ENCODE measurements at places on chromosomes 2 and 18.

GRCh38 chr2:219243291-219243761, 1.9 kb downstream of the GLB1L start:
- DNase-seq = no peak

DNA sequence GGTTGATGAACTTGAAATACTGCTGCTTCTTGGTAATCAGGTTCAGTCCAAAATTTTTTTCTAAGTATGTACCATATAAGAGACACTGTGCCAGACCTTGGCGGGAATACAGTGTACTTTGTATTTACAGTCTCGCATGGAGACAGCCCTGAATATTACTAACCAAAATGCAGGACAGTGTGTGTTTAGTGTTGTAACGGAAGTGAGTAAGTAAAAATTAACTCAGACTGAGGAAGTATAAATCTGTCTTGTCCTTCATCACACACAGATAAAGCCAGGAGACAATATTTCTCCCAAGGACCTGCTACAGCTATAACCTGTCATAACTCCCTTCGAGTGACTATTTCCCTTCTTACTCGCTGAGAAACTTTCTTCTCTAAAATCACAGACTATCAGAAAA, 76.9 kb downstream of the ACTR3 start:
- DNase-seq = no peak

GRCh38 chr2:18106841-18107240, 228.4 kb downstream of the KCNS3 start:
- no peak for DNase-seq

- DNase-seq = no peak
Measured at GRCh38 chr2:127514485-127514884, 11.8 kb downstream of the IWS1 start.

- no peak for DNase-seq
Measured at GRCh38 chr2:47232738-47233415, 77.8 kb upstream of the STPG4 start.

DNA sequence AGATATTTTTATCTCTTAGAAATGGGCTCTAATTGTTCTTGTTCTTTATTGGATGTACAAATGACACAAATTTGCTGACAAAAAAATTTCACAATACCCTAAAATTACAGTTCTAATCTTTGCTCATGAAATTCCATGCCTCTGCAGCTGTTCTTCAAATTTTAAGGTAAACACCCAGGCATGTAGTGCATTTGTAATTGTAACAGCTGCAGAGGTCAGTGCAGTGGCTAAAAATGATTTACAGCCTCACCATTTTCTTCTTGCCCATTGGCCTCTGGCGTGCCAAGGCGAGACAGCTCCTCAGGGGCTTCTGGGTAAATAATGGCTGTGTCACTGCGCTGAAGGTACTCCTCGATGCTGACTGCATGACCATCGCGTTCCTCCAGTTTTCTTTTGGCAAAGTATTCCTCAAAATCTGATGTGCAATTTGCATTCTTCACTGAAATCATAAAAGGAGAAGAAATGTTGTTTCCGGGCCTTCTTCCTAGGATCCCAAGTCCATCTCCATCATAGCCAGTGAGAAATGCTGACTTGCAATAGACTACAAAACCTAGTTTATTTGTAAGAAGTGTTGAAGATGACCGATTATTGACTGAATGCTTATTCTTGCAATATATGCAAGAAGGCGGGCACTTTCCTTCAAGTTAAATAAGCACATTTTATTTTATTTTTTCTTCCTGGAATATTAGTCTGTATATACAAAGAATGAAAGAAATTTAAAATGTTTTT, 115.2 kb downstream of the ZEB2 start:
- DNase-seq = no peak

- no peak for DNase-seq
Measured at GRCh38 chr2:60806988-60807681, 51.1 kb downstream of the PAPOLG start.

DNA sequence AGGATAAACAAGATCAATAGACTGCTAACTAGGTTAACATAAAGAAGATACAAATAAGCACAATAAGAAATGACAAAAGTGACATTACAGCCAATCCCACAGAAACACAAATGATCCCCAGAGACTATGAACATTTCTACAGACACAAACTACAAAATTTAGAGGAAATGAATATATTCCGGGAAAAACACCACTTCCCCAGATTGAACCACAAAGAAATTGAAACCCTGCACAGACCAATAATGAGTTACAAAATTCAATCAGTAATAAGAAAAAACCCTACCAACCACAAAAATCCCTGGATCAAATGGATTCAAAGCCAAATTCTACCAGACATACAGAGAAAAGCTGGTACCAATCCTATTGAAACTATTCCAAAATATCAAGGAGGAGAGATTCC, 232.4 kb upstream of the RBMS1 start:
- DNase-seq = no peak

GRCh38 chr18:45962461-45962860, 4.7 kb downstream of the EPG5 start:
- no peak for DNase-seq

DNA sequence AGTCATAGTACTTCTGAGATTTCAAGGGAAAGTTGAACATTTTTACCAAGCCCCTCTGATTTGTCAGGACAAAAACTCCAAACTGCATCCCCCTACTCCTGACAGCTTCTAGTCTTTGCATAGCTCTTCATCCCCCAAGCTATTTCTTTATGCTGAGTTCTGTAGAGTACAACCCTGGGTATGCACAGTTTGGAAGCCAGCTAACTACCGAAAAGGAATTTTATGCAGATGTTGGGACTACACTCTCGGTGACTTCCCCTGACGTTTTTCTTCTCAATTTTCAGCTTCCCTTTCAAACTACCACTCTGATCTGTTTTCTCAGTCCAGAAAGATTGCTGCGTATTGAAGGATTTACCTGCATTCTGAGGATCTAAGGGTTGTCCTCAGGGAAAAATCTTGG, 1060.2 kb upstream of the ACVR2A start:
- DNase-seq = no peak

- no peak for DNase-seq
Measured at GRCh38 chr2:100038011-100038410, 104.4 kb downstream of the AFF3 start.

- no peak for DNase-seq
Measured at GRCh38 chr18:31079973-31080372, 22.2 kb downstream of the DSC2 start.

GRCh38 chr18:70036771-70037347, 89.2 kb upstream of the CD226 start:
- DNase-seq = no peak

- DNase-seq = no peak
Measured at GRCh38 chr18:41391616-41392595, 563.1 kb upstream of the PIK3C3 start.
